Breast epithelium (tissue), 4 donors: ENCODE measurements at places on chromosomes 7 and 10. TPM values are rescaled to one million over a fixed set of nuclear protein-coding genes. Genes with fewer than 3 reads are reported as not detected.

ABCC2 gene
- total RNA-seq: 2.0 TPM

DNA sequence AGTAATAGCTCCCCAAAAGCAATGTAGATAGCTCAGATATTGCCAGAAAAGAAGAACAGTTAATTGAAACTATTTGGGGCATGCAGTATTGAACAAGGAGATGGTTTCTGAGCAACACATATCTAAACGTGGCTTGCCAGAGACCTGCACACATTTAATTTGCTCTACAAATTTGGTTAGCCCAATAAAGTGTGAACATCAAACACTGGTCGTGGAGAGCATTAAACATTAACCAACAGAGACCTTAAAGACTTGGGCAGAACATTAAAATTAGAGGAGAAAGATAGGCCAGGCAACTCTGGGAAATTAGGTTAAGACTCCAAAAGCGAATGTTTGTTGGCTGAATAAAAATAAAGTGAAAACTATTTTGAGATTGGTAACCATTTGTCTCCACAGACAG, 61.6 kb upstream of the ARID5B start:
- DNase-seq: no peak

DNA sequence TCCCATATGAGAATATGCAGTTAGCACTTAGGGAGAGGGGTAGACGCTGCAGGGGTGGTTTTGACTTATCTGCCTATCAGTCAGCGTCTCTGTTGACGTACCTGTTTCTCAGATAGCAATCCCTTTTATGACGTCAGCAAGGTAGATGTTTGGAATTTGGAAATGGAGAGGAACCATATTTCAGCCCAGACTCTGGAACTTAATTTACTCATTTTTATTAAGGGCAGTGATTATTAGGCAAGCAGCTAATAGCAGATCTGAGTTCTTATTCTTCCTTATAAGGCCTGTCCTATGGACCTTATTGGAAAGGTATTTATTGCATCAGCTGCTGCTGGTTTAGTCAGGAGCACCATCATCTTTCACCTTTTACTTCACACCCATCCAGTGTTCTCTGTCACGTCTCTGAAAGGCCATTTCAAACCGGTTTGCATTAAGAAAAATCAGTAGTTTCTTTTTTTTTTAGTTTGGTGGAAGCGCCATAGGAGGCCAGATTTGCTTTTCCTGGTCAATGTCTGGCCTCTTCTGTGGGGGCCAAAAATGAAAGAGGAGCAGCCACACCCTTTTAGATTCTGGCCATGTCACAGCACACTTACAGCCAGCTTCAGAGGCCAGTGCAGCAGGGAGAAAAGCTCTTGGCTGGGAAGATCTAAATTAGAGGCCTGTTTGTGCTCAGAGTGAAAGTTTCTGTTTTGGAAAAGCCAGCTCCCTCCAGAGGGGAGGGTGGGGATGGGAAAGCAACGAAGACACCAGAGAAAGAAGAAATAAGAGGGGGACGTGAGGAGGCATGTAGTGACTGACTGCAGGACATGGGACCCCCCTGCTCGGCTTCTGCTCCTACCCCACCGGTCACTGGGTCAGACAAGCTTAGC, 146.3 kb downstream of the TCF7L2 start:
- DNase-seq: no peak

- DNase-seq: no peak
Observed at GRCh38 chr7:128031901-128032604, 816 bp upstream of the LRRC4 start.

DNA sequence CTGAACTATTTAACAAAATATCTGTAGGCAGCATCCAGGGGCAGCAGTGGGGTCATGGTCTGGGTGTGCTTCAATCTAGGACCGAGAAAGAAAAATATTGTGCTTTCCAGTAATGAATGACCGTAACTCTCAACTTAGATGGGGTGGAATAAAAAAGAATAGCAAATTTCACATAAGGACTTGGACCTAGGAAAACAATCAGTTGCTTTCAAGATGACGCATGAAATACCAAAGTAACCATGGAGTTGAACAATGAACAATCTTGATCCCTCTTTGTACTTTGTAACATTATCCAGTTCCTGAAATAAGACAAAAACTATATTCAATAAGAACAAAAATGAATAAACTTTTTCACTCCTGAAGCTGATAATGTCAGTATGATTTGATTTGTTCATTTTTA, 167.1 kb downstream of the C7orf25 start:
- no peak for DNase-seq

GRCh38 chr7:48085433-48085791, 3.7 kb upstream of the UPP1 start:
- DNase-seq: no peak
